ENCODE measurements at places on chromosomes 16 and 17.

- DNase-seq, result no peak
Measured at GRCh38 chr17:57102122-57102521, 17.1 kb downstream of the AKAP1 start.

DNA sequence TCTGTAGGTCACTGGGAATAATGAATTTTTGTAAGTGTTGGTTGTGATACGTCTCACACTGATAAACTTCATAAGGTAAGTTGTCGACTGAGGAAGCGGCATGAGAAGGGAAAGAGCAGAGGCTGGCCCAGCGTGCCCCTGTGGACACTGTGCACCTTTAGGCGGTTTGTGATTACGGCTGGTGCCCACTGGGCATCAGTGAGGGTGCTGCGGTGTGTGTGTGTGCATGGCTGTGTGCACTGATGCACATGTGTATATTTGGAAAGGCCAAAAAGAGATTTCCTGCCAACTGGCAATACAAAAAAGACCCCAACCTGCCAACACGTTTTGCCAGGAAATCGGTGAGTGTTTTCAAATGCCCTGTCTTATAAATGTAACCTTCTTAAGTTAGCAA is 11.9 kb downstream of the IRF8 start:
- no peak for DNase-seq

- no peak for DNase-seq
Measured at GRCh38 chr17:55177159-55177854, 87.5 kb upstream of the HLF start.

- no peak for DNase-seq
Measured at GRCh38 chr17:49779739-49780231, 8.7 kb upstream of the KAT7 start.

DNA sequence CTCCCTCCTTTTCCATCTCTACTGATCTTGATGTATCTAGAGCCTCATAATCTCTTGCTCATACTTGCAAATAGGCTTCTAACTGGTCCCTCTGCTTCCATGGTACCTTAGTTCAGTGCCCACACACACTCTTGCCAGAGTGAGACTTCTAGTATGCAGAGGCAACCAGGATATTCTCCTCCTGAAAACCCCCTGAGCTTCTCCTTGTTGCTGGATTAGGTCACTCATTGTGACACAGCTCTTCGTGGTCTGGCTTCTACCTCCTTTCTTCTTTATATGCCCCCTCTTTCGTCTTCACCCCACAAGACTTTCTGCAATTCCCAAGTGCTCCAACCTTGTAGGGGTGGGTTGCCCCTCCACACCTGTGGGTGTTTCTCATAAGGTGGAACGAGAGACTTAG is 2.5 kb upstream of the FAM20A start:
- DNase-seq, result no peak

DNA sequence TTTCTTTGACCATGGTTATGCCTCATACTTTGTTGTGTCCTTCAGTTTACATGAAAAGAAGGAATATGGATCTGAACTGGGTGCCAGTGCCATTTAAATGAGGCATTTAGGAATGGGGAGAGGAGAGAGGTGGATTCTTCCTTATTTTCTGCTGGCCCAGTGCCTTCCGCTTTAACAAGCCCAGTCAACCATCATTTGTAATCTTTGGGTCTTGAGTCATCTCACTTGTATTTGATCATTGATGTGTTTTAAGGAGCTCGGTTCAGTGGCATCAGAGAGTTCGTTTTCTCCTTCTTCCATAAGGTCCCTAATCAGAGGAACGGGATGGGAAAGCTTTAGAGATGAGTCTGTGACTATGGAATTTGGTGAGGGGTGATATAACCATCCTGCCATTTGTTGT is 334.9 kb downstream of the WWOX start:
- no peak for DNase-seq

DNA sequence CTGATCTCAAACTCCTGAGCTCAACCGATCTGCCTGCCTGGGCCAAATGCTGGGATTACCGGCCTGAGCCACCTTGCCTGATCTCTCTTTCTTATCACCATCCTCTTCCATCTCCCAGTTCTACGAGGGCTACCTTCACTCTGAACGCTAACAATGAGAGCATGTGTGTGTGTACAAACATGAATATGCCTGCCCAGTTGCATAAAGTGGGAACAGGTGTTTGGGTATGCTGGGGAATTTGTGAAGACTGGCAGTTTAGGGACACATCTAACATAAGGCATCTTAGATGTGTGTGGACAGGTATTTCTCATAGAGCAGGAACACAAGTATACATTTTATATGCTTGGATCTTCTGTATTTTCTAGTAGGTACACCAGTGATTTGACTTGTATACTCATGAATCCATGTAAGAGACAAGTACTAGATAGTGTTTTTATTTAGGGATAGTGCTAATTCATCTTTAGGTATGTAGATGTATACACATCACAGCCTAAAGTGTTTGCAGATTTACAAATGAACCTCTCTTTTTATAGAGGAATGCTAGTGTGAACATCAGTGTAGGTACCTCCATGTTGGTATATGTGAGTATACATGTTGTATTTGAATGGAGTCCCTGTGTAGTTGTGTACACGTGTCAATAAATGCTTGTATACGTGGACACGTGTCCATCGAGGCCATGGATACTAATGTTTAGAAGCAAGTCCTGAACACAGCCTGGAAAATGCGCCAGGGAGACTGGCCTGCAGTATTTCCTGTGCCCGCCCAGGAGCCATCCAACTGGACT is 1.2 kb upstream of the DLX4 start:
- DNase-seq, result no peak

DNA sequence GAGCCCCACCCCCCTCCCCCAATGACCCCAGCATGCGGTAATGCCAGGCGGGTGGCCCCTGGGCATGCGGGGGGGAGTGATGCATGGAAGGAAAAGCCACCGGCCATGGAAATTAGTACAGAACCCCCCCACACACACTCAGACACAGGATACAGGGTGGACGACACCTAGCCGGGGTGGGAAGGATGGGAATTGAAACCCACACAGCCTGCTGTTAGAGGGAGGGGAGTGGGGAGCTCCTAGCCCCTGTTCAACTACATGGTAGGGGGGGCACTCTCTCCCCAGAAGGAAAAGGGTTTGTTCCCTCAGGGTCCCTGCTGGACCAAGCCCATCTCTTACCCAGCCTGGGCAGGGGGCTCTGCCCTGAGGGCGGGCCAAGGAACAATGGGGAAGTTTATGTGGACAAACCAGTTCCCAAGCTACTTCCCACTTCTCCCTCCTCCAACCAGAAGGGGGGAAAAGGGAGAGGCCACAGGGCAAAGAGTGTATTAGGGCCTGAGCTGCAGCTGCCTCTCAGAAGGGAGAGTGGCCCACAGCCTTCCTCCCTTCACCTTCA is 5.2 kb downstream of the TMUB2 start:
- no peak for DNase-seq

DNA sequence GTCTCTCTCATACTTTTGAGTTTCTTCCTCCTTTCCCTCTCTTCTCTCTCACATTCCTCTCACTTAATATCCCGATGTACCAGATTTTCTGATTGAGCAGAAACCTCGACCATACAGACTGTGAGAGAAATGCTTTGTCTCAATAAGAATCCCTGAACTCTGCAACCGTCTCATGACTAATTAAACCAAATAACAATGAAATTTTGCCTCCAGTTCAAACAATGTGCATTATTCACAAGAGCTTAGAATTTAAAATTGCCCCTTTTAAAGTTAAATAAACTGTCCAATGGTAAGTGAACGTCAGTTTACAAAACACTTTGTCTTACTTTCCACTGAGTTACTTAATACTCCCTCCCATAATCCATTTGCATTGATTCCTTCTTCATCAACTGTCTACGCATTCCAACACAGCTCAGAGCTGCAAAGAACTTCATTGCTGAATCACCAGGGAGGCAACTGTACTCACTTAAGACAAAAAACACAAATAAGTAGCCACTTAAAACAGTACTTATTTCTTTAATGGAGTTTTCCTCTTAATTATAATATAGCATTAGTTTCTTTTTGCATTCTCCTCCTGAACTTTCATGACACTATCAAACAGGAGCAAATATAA is 4.9 kb downstream of the CDH11 start:
- DNase-seq, result no peak

DNA sequence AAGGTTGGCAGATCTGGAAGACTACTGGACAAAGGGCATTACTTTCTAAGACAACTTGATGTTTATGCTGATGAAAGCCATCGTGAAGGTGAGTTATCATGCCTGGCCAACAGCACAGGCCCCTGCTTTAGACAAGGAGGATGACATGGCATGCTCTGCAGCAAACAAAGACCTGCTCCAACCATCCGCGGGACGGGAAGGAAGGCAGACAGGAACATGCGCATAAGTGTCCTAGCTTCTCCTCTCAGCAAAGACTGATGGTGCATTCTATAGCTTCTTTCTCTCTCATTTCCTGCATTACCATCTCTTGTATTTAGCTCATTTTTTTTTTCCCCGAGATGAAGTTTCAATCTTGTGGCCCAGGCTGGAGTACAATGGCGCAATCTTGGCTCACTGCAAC is 5.4 kb downstream of the NPLOC4 start:
- no peak for DNase-seq

GRCh38 chr17:57939797-57940196 is 15.4 kb downstream of the CUEDC1 start:
- no peak for DNase-seq

- no peak for DNase-seq
Measured at GRCh38 chr17:43753493-43754129, 5.0 kb downstream of the SOST start.

DNA sequence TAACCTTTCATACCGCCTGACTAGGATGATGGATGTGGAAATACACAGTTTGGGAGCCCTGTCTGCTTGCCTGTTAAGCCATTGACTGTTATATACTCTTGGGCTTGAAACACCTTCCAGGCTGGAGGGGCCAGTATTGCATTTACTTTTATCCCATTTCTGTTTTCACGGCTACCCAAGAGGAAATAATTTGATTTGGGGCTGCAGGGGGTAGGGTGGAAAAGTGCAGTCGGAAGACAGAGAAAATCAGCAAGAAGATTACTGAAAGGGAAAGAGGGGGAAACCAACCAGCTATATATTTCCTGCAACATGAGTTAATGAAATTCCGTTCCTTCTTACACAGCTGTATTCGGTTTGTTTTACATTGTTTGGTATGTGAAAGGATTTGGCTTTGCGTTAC is 202.5 kb downstream of the CDH13 start:
- DNase-seq, result no peak

DNA sequence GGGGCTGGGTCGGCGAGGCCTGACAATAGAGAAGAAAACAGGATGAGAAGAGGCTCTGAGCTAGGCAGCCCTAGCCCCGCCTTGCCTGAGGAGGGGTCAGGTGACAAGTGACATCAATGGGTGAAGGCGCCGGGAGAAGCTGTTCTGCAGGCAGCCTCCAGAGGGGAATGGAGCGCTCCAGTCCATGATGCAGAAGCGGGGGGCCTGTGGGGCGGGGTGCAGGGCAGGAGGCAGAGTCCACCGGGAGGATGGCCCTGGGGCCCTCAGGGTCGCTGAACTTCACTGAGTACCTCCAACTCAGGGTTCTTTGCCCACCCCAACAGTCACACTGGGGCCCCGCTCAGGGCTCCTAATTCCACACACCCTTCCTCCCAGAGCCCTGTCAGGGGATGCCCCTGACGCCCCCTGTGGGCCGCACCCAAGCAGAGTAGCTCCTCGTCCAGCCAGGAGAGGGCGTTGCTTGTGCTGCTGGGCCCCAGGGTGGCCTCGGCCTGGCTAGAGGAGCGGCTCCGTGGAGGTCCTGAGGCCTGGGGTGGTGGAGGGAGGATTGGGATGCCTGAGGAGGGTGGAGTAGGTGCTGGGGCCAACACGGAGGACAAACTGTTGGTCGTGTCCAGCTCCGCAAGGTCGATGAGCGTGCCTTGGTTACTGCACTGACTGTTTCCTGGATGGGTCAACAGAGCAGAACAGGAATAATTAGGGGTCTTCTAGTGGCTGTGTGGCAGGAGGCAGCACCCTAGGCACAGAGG is 20.8 kb downstream of the GGA3 start:
- no peak for DNase-seq

GRCh38 chr16:27401768-27402568 is at the start of gene IL21R:
TSS of gene IL21R (plus strand) at chr16:27402174. CDS start at chr16:27430072, 27,898 bp downstream.
- no peak for DNase-seq

GRCh38 chr17:58153046-58153445 is 4.9 kb downstream of the OR4D1 start:
- DNase-seq, result no peak

DNA sequence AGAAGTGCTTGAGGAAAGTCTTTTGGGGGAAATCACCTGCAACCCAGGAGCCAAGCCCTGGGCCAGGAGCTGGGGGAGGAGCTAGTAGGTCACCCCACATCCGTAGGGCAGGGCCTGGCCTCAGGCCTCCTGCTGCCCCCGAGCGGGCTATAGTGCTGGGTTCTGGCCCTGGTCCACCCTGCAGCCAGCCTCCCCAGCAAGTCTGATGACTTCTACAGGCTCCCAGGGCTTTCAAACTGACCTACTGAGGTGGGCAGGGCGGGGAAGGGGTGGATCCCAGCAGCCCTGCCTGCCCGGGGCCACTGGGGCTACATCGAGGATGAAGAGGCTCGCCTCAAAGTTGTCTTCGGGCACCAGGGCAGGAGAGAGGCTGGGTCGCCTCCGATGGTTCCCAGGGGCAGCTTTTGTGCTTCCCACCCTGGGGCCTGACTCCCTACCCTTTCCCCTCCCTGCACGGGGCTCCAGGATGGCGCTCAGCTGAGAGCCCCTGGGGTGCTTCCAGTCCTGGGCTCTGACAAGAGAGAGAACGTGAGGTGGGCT is 5.0 kb downstream of the CENPX start:
- no peak for DNase-seq

DNA sequence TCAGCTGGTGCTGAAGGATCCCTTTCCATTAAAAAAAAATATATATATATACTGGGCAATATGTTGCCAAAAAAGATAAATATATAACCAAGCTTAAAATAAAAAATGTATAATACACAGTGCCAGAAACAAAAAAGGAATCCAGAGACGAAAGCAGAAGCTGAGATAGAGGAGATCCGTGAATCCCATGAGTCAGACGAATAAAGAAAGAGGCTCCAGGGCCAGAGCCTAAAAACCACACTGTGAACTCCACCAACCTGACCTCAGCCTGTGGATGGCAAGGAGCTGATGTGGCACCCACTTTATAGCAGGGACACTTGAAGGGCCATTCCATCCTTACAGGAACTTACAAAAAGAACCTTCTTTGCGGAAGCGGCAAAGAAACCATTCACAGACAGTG is 34.8 kb downstream of the PITPNM3 start:
- no peak for DNase-seq

- DNase-seq, result no peak
Measured at GRCh38 chr17:66002812-66003211, 189.1 kb downstream of the CEP112 start.
